ENCODE measurements at places on chromosomes 13 and 19.

DNA sequence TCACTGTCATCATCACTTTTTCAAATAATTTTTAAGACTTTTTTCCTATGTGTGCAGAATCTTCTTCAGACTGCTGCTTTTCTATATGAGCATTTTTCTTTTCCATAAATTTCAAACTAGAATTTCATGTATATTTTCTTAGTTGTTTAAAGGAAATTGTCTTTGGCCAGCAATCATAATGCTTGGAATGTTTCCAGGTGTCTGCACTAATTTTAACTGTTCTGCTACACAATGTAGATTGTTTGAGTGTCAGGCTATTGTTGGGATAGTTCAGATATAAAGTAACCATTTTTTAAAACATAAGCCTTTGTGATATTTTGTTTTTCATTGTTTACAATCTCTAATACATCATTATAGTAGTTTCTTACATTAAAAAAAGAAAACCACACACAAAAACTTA is 1418.5 kb downstream of the EFNB2 start:
- DNase-seq = no peak

GRCh38 chr13:60260440-60260839 is 96.7 kb upstream of the DIAPH3 start:
- DNase-seq = no peak

DNA sequence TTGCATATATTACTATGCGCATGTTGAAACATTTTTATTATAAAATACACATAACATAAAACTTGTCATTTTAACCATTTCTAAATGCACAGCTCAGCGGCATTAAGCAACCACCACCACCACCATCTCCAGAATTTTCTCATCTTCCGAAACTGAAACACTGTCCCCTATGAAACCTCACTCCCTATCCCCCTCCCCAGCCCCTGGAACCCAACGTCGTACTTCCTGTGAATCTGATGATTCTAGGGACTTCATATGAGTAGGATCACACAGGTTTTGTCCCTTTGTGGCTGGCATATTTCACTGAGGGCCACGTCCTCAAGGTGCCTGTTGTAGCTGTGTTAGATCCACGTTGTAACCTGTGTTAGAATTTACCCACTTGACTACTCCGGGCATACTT is 716 bp upstream of the MAP2K2 start:
- no peak for DNase-seq

DNA sequence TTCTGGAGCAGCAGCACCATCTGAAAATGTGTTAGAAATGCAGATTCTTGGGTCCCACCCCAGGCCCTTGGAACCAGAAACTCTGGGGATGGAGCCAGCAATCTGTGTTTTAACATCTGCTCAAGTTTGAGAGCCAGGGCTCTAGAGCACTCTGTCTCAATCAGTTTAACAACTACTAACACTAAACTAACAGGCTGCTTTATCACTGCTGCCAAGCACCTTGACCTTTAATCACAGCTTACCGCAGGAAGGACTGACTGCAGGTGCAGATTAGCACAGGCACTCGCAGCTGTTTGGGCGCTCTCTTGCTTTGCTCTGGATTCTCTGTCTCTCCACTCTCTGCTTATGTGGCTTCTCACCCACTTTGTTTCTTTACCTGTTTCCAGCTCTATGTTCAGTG is 163.5 kb downstream of the MTUS2 start:
- no peak for DNase-seq

GRCh38 chr19:42553292-42554045 is 25.2 kb upstream of the CEACAM1 start:
- DNase-seq = no peak

- DNase-seq = no peak
Measured at GRCh38 chr19:37251308-37252229, 33.6 kb downstream of the ZNF383 start.
